ENCODE measurements at places on chromosomes 13 and 19.

- H3K36me3 ChIP-seq = no peaks in the 10 kb centered on the region
- no peak overlapping the region for H3K4me3 ChIP-seq
- H3K4me1 ChIP-seq = no peaks in the 10 kb centered on the region
- DNase-seq = no peak
Observed at GRCh38 chr13:33740134-33740538, 77.8 kb upstream of the RFC3 start.

DNA sequence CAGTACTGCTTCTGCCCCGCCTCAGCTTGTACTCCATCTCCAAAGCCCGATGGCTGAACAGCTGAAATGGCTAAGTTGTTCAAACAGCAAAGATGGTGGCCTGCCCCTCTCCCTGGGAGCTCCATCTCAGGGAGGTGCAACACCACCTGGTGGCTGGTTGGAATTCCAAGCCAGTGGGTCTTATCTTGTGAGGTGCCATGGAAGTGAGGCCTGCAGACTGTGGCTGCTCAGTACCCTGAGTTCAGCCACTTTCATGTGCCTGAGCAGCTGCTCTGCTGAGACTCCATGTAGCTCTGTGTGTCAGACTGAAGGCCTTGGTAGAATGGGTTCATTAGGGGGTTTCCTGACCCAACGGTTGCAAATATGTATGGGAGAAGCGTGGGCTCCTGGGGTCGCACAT is 67.3 kb upstream of the SPRY2 start:
- no peak overlapping the region for H3K4me3 ChIP-seq
- H3K4me1 ChIP-seq = no peaks in the 10 kb centered on the region
- H3K27ac ChIP-seq = no peak overlapping the region
- no peaks in the 10 kb centered on the region for H3K27me3 ChIP-seq

GRCh38 chr13:67395577-67395976 is 165.4 kb upstream of the PCDH9 start:
- no peaks in the 10 kb centered on the region for H3K27me3 ChIP-seq
- no peaks in the 10 kb centered on the region for H3K36me3 ChIP-seq

- H3K4me3 ChIP-seq = no peak overlapping the region
- H3K4me1 ChIP-seq = no peaks in the 10 kb centered on the region
- H3K27ac ChIP-seq = no peak overlapping the region
- no peaks in the 10 kb centered on the region for H3K36me3 ChIP-seq
- H3K27me3 ChIP-seq = no peaks in the 10 kb centered on the region
- no peak for DNase-seq
Observed at GRCh38 chr13:65638572-65639168, 1591.5 kb downstream of the PCDH9 start.

DNA sequence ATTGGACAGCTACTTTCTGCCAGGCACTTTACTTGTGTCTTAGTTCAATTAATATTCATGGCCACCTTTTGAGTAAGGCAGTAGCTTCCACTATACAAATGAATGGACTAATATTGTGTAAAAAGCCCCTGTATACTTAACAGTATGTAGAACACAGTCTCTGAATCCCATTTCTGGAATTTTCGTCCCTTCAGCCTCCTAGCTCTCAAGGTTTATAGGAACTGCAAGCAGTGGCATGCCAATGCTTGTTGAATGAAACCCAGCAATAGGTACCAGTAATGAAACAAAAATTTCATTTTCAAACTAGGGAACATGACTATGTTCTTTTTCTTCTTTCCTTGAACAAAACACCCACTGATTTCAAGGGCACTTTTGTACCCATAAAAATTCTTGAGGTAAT is 361.6 kb downstream of the TDRD3 start:
- H3K36me3 ChIP-seq = no peaks in the 10 kb centered on the region
- no peaks in the 10 kb centered on the region for H3K27me3 ChIP-seq
- no peaks in the 10 kb centered on the region for H3K4me1 ChIP-seq
- H3K27ac ChIP-seq = no peak overlapping the region
- no peak overlapping the region for H3K4me3 ChIP-seq

GRCh38 chr19:1268226-1269064 is 687 bp upstream of the CIRBP start:
- H3K27me3 ChIP-seq = no peaks in the 10 kb centered on the region
- peaks cover 5% of the 10 kb centered on the region for H3K36me3 ChIP-seq
- no peak overlapping the region for H3K4me3 ChIP-seq
- H3K4me1 ChIP-seq = peaks cover 31% of the 10 kb centered on the region
- peak overlapping the region; percentile 96 for H3K27ac ChIP-seq

- no peaks in the 10 kb centered on the region for H3K4me1 ChIP-seq
- H3K27ac ChIP-seq = no peak within 1 kb of the TSS
- H3K36me3 ChIP-seq = no peaks in the 10 kb centered on the region
- no peak for DNase-seq
- no peaks in the 10 kb centered on the region for H3K27me3 ChIP-seq
Observed at GRCh38 chr13:46181840-46182490, at the start of gene LCP1. TSS of gene LCP1 (minus strand) at chr13:46182177. CDS start at chr13:46159662, 22,515 bp downstream.

DNA sequence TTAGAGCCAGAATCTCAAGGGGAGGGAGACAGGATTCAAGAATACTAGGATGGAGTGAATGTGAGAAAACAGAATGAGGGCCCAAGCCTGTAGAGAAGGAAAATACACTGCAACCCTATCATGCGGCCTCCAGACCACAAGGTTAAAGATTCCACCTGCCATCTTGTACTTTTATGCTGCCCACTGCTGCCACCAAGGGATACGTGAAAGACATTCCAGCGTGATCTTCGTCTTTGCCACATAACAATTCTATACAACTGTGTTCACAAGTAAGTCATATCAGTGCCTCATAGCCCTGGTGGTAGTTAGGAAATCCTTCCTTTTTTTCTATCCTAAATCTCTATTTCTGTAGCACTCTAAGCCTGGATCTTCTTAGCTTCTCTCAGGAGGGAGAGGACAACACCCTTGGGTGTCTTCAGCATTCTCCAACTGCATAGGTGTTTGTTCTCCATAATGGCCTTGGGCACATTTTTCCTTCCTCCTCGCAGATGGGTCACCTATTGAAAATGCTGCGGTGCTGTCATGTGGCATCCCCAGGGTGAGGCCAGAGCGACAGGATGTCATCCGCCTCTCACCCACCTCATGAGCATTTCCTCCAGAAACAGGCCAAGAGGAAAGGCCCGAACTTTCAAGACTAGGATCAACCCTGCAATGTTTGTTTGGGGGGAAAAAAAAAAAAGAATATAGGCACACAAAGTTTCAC is 13.6 kb downstream of the TPT1 start:
- H3K36me3 ChIP-seq = no peaks in the 10 kb centered on the region
- H3K27ac ChIP-seq = no peak overlapping the region
- no peak overlapping the region for H3K4me3 ChIP-seq
- no peaks in the 10 kb centered on the region for H3K27me3 ChIP-seq
- DNase-seq = no peak

DNA sequence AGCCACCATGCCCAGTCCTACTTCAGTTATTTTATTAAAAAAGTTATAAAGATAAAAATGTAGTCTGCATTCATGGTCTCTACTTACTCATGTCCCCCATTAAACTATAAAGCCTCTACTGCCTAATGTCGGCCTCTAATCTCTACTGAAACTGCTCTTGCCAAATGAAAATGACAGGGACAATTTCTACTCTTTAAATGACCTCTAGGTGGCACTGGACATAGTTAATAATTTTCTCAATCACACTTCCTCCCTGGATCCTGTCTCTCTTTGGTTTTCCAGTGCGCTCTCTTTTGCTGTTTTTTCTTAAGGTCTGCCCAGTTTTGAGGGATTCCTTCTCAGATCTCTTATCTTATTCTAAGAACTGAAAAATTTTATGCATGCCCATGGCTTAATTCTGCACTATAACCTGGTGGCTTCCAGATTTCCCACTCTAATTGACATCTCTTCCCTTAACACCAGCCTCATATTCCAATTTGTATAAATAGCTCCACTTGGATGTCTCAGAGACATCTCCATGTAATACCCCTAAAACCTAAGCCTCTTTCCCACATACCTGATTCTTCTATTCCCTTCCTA is 54.3 kb downstream of the MTMR6 start:
- DNase-seq = no peak
- H3K27ac ChIP-seq = no peak overlapping the region
- H3K4me1 ChIP-seq = no peaks in the 10 kb centered on the region
- H3K36me3 ChIP-seq = no peaks in the 10 kb centered on the region
- no peaks in the 10 kb centered on the region for H3K27me3 ChIP-seq
- no peak overlapping the region for H3K4me3 ChIP-seq

- DNase-seq = no peak
- H3K36me3 ChIP-seq = no peaks in the 10 kb centered on the region
- H3K27ac ChIP-seq = no peak overlapping the region
- no peak overlapping the region for H3K4me3 ChIP-seq
- no peaks in the 10 kb centered on the region for H3K27me3 ChIP-seq
Observed at GRCh38 chr13:90951663-90952062, 395.8 kb upstream of the MIR17HG start.

DNA sequence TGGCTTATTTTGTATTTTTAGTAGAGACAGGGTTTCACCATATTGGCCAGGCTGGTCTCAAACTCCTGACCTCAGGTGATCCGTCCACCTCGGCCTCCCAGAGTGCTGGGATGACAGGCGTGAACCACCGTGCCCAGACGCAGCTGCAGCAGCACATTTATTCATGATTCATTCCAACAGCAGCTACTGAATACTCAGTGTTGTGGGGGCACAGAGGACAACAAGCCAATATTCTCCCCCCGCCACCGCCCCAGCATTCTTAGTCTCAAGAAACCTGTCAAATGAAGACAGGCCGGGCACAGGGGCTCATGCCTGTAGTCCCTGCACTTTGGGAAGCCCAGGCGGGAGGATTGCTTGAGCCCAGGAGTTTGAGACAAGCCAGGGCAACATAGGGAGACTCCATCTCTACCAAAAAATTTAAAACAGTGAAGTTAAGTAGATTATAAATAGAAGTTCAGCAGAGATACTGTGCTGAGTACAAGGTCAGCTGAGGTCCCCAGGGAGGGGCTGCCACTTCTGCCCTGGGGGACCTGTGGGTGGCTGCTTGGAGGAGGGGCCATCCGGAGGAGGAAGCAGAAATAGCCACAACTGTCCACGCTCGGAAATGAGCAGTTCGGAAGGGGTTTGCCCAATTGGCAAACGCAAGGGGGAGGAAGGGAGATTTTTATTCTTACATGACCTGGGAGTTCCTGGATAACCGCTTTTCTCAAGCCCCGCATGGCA is 4.3 kb downstream of the DOT1L start:
- DNase-seq = no peak
- H3K36me3 ChIP-seq = no peaks in the 10 kb centered on the region
- no peaks in the 10 kb centered on the region for H3K27me3 ChIP-seq
- H3K4me3 ChIP-seq = no peak overlapping the region

DNA sequence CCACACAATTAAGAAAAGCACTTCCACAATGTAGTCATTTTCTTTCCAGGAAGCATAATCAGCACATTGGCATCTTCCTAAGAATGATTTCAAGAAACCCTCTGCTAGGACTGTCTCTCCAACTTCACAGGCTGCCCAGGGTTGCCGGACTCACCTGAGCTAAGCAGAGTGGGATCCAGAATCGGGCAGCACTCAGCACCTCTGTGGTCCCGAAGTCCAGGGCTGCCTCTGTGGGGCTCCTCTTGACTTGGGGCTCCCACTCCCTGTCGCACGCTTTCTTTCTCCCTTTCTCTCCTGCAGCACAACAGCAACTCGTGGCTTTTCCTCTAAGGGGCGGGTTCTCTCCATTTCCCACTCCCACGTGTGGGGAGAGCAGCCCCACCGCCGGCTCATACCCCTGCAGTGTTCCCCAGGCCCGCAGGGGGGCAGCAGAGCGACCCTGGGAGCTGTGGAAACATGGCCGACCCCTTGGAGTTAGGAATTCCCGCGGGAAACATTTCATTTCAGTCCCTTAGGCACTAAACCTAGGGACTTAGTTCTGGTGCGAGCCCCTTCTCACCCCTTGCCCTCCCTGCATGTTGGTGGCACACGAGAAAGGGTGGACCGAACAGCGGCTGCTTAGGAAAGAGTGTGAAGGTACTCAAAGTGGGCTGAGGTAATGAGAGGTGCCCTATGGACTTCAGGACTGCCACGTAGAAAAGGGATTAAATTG is at the start of gene TMEM272:
Gene TMEM272, minus strand, starts transcription at position 316 of the 712 bp plus-strand sequence. CDS start 6,647 bp downstream, outside the sequence.
- H3K27ac ChIP-seq = no peak within 1 kb of the TSS
- peak; percentile 74 for DNase-seq
- no peaks in the 10 kb centered on the region for H3K36me3 ChIP-seq
- no peaks in the 10 kb centered on the region for H3K4me1 ChIP-seq
- peak within 1 kb of the TSS; percentile 13 for H3K4me3 ChIP-seq

GRCh38 chr13:100178309-100178708 is 89.4 kb downstream of the PCCA start:
- no peak overlapping the region for H3K27ac ChIP-seq
- no peak overlapping the region for H3K4me3 ChIP-seq
- peaks cover 9% of the 10 kb centered on the region for H3K4me1 ChIP-seq
- no peak for DNase-seq
- no peaks in the 10 kb centered on the region for H3K27me3 ChIP-seq
- H3K36me3 ChIP-seq = no peaks in the 10 kb centered on the region

DNA sequence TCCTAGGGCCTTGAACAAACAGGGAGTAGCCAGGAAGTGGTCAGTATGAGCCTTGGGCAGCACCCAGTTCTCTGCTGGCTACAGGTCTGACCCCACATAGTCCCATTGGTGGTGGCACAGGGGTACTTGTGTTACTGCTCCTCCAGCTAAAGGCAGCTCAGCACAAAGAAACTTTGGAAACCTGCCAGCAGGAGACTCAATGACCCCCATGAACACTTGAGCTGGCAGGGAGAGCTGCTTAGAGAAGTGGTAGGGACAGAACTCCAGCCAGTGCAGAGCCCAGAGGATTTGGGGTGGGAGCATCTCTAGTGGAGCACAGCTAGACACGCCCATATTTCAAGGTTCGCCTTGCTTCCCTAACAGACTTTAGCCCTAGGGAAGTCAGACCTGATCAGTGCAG is 10.4 kb upstream of the ZNF586 start:
- peaks cover 26% of the 10 kb centered on the region for H3K36me3 ChIP-seq
- H3K27me3 ChIP-seq = no peaks in the 10 kb centered on the region
- DNase-seq = no peak
- no peak overlapping the region for H3K27ac ChIP-seq

DNA sequence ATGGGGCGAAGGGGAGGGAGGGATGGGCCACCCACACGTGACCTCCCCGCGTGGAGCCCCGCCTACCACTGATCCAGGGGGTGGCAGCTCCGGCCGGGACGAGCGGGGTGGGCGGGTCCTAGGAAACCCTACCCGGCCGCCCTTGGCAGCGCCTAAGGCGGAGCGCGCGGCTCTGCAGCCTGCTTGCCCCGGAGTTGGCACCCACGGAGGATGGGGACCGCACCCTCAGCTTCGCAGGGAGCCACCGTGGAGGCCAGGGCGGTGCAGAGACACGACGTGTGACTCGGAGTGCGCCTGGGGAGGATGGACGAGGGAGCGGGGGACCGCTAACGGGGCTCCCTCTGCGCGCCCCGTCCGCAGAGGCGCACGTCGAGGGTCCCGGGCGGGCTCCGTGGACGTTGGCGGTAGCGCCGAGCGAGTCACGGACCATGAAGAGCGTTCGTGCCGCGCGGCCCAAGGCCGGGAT is at the start of gene RGS9BP:
Gene RGS9BP, plus strand, starts transcription at position 129 of the 466 bp plus-strand sequence. CDS start 416 bp downstream, outside the sequence.
- DNase-seq = no peak
- H3K4me3 ChIP-seq = peak within 1 kb of the TSS; percentile 76
- H3K27ac ChIP-seq = peak within 1 kb of the TSS; percentile 83
- H3K27me3 ChIP-seq = peaks cover 9% of the 10 kb centered on the region
- no peaks in the 10 kb centered on the region for H3K4me1 ChIP-seq
